T follicular helper cell (primary cell): ENCODE measurements at places on chromosomes 4 and X.

DNA sequence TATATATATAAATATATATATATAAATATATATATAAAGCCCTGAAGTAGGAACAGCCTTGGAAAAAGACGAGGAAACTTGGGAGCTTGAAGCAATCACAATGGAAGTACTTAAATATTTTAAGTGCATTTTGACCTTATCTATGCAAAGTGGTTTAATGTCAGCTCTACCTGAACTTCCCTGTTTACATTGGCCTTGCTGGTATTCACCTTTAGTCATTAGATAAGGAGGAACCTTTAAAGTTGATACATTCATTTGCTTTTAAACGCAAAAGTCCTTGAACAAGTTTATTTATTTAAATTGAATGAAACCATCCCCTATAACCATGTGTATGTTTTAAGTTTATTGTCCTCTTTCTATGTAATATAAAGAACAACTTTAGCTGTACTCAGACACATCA is 166.7 kb upstream of the ANKRD50 start:
- no peak for DNase-seq

GRCh38 chr4:174274436-174274835 is 9.0 kb downstream of the FBXO8 start:
- no peak for DNase-seq

DNA sequence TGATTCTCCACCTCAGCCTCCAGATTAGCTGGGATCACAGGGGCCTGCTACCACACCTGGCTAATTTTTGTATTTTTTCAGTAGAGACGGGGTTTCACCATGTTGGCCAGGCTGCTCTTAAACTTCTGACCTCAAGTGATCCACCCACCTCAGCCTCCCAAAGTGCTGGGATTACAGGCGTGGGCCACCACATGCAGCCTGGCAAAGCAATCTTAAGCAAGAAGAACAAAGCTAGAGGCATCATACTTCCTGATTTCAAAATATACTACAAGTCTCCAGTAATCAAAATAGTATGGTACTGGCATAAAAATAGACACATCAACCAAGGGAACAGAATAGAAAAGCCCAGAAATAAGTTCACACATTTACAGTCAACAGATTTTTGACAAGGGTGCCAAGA is 12.8 kb upstream of the F8A1 start:
- no peak for DNase-seq

DNA sequence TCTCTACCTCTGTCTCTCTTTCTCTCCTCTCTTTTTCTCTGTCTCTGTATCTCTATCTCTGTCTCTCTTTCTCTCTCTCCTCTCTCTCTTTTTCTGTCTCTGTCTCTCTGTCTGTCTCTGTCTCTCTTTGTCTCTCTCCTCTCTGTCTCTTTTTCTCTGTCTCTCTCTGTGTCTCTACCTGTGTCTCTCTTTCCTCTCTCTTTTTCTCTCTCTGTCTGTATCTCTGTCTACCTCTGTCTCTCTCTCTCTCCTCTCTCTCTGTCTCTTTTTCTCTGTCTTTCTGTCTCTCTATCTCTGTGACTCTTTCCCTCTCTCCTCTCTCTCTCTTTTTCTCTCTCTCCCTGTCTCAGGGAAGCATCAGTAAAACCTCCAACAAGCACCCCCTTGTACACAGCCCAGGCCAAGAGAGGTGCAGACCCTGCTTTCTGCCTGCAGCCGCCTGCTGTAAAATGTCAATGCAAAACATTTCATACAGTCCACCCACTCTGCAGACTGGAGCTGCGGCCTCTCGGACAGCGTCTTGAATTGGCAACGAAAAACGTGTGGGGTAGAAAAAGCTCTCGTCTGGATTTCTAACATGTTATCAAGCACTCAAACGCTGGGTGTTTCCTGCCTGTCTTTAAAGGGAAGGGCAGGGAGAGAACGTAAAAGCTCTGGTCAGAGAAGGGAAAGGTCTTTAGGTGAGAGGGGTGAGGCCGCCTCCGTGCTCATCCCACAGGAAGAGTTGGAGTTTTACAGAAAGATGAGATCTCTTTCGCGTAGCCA is 3.7 kb upstream of the SHOX start:
- no peak for DNase-seq

DNA sequence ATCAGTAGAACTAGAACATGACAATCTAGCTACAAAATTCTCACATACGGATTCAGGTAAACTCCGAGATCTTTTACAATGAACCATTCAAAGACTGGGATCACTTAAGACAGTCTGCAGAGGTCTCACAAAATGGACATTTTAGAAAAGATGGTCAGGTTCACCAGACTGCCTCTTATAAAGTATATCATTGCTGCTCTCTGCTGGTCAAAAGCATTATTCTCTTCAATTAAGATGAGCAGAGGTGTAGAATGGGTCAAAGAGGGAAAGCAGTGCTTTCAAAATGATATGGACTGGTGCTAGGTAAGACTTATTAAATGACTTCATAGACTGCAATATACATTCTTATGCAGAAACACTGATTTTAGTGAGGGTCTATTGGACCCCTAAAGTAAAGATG is 434.7 kb downstream of the PACRGL start:
- DNase-seq, result no peak

DNA sequence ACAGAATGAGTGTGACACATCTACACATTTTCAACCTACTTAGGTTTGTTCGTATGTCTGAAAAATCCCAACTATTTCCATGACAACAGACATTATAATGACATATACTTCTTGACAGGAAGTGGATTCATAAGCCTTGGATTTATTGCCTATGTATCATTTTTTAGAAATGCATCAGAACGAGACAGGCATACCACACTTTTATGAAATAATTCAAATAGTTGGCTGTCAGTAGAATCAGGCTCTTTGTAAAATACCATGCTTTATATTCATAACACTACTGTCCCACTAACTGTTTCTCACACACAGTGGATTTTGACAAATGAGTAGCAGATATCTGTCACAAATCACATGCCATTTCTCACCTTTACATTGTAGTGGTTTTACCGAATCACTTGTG is 173.2 kb downstream of the BEND2 start:
- DNase-seq, result no peak

- no peak for DNase-seq
Measured at GRCh38 chrX:13102636-13103035, 58.2 kb upstream of the FAM9C start.

GRCh38 chr4:141898346-141898745 is 262.0 kb downstream of the IL15 start:
- no peak for DNase-seq
